ENCODE measurements at places on chromosomes 11 and 22.
A peak's percentile ranks its signal among the peaks of the same experiment; 100 is the strongest.

DNA sequence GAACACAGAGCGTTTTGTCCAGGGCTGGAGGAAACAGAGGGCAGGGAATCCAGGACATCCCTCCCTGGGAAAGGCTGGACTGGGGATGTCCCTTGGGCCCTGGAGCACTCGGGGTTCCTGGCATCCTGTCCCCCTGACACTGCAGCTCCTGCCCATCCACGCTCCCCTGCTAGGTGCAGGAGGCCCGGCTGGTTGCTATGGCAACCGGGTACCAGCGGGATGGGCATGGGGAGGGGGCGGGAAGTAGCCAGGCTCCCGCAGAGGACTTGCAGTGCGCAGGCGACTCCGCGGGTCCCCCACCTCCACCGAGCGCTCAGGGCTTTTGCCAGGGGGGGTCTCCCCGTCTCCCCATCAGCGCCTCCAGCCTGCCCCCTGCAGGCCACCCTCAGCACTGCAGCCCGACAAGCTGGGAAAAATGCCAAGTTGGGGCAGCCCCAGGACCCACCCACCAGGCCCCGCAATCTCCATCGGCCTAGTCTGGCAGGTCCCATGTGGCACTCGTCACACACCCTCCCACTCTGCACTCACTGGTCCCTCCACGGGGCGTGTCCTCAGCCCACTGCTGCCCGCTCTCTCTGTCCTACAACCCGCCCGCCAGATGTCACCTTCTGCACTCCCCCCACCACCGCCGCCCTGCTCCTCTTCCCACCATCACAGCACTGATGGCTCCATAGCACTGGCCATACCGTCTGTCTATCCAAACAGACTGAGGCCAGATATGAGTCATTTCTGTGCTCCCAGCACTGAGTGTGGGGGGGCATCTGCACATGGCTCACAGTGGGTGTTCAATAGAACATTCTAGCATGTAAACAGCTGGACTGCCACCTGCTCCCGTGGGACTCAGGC lies 31.5 kb downstream of the KIAA0930 start:
- DNase-seq = peak; percentile 6

DNA sequence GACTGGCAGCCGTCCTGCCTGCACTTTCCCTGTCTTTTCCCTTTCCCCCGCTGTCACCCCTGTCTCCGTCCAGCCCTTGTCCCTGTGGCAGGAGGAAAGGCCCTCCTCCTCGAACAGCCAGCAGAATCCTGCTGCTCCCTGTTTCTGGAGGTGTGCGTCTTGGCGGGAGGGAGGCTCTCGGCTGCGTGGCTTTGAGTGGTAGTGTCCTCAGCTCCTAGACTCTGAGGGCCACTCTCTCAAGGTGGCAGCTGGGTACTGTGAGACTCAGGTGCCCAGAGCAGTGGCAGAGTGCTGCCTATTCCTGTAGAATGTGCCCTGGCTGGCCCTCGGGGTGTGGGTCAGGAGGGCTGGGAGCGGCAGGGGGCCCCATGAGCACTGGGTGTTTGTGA lies 9.1 kb upstream of the RANBP1 start:
- DNase-seq = no peak

DNA sequence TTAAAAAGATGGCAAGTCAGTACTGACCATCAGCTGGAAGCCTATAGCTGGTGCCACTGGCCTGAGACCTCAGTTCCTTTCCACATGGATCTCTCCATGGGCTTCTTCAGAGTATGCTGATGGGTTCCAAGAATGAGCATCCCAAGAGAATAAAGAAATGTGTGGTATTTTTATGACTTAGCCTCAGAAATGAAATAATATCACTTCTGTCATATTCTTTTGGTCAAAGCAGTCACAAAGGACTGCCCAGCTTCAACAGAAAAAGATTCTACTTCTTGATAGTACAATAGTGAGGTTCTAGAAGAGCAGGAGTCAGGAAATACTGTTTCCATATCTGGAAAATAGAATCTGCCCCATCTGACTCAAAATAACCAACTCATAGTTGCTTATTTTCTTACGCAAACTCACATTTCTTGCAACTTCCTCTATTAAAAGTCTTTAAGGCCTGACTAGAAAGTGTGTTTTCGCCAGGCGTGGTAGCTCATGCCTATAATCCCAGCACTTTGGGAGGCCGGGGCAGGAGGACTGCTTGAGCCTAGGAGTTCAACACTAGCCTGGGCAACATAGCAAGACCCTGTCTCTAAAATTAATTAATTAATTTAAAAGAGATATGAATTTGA lies 116.9 kb downstream of the SIK3 start:
- no peak for DNase-seq

GRCh38 chr11:130999992-131000770 lies 83.9 kb upstream of the SNX19 start:
- no peak for DNase-seq

DNA sequence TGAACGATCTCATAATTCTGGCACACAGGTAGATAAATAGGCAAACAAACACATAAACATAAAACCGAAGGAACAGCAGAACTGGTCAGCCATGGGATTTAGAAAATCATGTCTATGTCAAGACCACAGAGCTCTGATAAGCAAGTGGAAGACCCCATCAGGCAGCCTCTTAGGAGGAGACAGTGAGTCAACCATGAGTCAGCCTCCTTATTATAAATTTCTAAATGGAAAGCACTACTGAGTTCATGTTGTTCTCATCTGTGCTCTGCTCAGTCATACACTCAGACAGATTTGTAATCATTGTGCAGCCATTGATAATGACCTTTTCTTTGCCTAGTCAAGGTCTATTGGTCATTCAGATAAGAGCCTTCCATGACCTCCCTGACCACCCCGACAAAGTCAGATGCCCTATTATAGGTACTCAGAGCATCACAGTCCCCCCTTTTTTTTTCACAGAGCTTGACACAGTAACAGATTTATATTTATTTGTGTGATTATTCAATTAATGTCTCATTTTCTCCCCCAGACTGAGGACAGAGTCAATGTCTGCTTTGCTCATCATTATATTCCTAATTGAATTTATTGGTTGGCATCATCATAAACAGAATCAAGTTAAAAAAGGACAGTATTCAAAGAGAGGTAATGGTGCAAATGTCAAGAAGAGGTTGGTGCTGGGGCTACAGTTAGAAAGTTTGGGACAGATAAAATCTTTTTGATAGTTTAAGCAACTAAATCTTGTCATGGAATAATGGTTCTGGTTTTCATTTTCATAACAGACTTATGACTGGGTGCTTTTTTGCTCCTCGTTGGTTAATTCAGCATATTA lies 579.7 kb upstream of the CCDC90B start:
- no peak for DNase-seq

DNA sequence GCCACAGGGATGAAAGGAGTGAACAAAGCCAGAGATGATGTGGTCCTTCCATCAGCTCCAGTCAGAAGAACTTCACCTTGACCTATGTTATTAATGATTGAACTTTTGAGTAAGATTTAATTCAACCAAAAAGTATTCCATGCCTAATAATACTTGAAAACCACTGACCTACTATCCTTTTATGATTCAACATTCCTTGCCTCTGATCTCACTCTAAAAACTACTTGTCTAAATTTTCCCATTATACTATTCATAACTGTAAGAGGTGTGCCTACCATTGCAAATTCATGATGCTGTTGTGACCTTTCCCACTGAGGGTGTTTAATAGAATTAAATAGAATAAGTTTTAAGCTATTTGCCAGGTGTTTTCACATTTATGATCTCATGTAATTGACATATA lies 164.7 kb upstream of the GUCY1A2 start:
- no peak for DNase-seq

DNA sequence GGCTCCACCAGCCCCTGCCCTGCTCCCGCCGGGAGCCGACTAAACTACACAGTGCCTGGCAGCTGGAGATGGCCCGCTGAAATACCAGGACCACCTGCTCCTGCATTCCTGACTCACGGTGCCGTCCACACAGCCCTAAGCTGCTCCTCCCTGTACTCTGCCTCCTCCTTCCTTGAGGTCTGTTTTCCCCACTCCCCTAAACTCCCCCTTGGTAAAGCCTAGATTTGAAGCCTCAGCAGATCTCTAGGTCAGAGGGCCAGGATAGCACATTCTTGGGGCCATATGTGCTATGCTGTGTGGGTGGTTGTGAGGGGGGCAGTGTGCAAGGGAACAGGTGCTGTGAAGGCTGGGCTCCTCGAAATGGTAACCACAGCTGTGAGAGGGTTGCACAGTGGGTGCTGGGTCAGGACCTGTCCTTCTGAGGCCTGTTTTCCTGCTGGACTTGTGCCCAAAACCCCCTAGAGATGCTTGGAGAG lies 9.7 kb downstream of the LRFN4 start:
- no peak for DNase-seq

- no peak for DNase-seq
Observed at GRCh38 chr11:28298209-28298608, 190.0 kb downstream of the METTL15 start.

GRCh38 chr11:124143034-124143433 lies 27.8 kb downstream of the VWA5A start:
- DNase-seq = no peak

DNA sequence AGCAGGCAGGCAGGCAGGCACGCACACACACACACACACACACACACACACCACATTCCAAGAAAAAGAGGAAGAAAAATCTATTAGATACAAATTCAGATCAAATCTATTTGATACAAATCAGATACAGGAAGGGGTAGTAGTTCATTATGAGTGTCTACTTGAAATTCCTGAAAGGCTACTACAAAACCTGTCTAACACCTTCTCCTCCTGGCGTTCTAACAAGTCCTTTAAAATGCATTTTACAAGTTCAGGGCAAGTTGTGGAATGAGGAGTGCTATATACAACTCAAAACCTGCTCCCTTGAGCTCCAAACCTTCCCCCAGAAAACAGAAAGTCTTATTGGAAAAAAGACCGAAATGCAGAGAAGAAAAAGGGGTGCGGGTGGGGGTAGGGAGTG lies 476 bp downstream of the ARHGAP32 start:
- no peak for DNase-seq

DNA sequence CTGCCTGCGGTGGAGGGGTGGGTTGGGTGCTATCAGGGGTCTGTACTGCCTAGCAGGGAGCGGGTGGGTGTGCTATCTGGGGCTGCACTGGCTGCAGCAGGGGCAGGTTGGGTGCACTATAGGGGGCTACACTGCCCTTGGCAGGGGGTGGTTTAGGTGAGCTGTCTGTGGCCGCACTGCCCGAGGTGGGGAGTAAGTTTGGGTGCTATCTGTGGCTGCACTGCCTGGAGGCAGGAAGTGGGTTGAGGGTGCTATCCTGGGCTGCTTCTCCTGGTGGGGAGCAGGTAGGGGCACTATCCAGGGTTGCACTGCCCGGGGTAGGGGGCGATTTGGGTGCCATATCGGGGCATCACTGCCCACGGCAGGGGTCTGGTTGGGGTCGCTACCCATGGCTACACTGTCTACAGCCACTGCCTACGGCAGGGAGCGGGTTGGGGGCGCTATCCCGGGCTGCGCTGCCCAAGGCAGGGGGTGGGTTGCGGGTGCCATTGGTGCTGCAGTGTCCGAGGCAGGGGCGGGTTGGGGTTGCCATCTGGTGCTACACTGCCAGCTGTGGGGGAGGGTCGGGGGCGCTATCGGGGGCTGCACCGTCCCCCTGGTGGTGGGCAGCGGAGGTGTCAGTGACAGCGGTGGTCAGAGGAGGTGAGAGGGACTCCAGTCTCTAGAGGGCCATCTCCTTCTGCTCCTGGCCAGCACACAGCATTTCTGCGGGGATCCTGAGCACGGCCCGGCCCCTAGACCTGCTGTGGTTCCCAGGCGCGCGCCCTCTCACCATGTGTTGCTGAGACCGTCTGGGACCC lies 1.3 kb upstream of the RFPL2 start:
- no peak for DNase-seq
